RCC 7860 (cell line): ENCODE measurements at places on chromosomes 11 and 22.
A peak's percentile ranks its signal among the peaks of the same experiment; 100 is the strongest.

GRCh38 chr11:27295928-27296327 lies 67.1 kb downstream of the CCDC34 start:
- DNase-seq: no peak

GRCh38 chr11:12531681-12532080 lies 142.5 kb upstream of the TEAD1 start:
- no peak for DNase-seq

DNA sequence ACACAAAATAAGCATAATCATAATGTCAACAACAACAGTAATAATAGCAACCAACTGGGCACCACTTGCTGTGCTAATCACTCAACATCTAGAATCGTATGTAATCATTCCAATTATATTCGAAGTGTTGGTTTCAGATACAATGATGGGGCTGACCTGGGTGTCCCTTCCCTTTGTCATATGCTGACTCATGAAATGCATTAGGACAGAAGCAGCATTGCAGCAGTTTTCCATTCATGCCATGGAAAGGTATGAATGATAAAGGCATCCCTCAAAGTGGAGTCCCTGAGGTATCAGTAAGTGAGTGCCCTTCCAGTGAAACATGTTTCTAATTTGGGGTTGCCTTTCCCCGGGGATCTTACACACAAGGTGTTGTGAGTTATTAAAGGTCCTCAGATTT lies 46.3 kb upstream of the ANO3 start:
- no peak for DNase-seq

DNA sequence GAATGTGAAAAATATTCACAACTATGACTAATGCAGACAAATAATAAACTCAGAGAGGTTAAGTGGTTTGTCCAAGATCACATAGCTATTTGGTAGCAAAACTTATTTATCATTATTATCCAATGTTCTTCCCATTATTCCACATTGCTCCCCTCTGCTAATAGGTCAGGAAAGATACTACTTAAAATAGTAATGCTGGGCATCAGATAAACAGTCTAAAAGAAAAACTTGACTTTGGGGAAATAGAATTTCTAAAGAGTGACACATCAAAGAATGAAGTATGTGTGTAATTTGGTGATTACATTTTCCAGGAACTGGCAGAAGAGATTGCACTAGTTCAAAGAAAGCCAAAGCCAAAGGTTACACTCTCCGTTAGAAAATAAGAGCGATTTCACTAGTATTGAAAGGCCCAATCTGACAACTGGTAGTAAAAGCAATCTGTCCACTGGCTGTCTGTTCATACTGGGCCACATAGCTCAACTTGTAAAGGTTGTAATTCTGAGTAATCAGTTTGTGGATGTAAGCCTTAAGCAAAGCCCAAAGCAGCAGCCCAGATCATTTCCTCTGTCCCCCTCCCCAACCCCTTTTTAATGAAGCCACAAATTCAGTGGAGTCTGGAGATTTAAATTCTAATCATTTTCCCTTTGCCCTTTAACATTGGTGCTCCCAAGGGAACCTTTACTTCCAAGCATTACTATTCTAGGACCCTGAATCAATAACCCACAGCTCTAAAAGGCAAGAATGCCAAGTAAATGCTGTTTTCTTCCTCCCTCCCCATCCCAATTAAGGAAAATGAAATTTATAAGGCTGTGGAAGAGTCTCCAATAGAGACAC lies 283.5 kb downstream of the TTC28 start:
- DNase-seq: no peak

- no peak for DNase-seq
These were observed at the start of gene CTSF for GRCh38 chr11:66568124-66568916. TSS of gene CTSF (minus strand) at chr11:66568606. CDS start at chr11:66568486, 120 bp downstream.

DNA sequence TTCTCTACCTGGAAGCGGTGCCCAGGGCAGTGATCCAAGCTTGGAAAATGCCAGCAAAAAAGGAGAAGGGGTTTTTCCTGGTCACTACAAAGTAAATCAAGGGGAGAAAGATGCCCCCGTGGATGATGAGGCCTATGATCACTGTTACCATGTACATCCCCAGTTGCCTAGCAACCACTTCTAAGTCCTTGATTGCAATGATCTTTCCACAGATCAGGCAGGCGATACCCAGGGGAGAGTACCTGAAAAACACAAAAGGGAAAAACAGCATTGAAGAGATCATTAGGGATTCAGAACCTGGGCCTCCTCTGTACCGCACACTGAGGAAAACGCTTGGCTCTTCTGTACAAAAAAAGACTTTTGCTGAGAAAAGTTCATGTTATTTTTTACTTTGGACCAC lies 127.1 kb downstream of the SLC1A2 start:
- no peak for DNase-seq

- no peak for DNase-seq
These were observed 96.5 kb downstream of the CD44 start for GRCh38 chr11:35235498-35235897.

DNA sequence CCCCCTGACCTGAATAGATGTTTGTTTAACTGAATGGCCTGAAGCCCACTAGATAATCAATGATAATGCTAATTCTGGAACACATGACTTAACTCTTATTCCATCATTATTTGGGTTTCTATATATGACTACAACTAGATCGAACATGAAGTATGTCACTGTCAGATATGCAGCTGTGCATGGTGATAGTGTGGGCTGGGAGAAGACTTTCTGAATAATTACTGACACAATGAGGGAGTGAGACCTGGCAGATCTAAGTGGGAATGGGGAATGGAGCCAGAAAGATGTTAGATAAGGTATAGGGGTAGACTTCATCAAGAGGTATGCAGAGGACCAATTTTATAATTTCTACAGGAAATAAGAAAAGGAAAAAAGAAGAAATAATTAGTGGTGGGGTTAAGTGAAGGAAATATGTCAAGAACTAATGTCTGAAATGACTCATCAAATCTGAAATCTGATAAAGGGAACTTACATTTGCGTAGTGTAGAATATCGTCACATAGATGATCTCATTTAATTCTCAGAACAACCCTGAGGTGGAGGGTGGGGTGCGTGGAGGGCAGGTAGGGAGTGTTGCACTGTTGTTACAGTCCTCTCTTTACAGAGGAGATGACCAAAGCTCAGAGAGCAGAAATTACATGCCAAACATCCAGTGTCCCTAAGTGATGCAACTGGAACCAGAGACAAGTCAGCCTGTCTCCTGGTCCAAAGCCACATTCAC lies 68.2 kb upstream of the EED start:
- DNase-seq: no peak

DNA sequence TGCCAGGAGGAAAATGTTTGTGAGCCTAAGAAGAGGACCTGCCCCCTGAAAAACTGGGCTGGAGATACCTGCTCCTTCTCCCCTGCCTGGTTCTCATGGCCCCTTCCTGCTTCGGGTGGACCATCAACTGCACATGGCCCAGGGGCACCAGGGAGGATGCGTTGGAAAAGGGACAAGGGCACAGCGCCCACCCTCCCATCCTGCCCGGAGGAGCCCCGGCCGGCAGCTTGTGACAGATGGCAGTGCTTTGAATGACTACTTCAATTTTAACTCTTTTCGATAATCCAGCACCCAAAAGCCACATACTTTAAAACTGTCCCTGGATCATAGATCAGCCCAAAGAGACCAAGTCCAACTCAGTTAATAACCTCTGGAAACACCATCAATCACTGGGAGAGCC lies 135.8 kb upstream of the NECTIN1 start:
- no peak for DNase-seq

- peak; percentile 70 for DNase-seq
These were observed 549.1 kb downstream of the MN1 start for GRCh38 chr22:27252282-27253049.

DNA sequence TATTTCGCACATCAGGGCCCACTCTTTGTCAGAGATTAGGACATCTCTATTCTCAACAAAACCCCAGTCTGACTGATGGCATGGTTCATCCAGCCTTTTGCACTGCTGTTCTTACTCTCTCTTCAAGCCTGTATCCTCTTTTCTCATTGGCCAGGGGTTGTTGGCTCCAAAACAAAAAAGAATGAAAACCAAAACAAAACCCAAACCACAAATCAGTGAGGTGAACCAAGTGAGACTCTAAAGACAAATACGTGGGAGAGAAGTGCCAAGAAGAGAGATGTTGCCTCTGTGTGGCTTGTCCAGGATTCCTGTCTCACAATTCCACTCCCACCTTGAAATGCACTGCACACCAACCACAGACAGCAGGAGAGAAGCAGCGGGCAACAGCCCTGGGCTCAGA lies 278.9 kb upstream of the NARS2 start:
- DNase-seq: no peak

GRCh38 chr22:48320048-48320682 lies 1507.5 kb downstream of the BRD1 start:
- no peak for DNase-seq

GRCh38 chr22:41816241-41816640 lies 15.8 kb downstream of the CCDC134 start:
- no peak for DNase-seq

DNA sequence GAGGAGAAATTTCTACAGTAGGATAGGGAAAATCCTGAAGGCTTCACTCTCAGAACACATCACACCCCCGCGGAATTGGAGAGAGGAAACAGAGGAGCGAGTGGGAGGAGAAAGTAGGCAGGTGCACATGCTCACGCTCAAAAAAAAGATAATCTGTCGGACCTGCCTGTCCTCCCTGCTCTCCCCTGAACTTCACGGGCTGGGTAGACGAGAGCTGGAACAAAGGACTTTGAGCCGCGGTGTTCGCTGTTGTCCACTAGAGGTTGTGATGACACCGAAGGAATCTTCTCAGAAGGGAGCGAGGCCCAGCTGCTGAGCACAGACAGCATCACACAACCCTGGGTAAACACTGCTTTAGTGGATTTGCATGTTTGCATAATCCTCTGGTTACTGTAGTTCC lies 5.0 kb downstream of the SEZ6L start:
- no peak for DNase-seq

GRCh38 chr22:20044495-20045151 lies 23.7 kb downstream of the TANGO2 start:
- DNase-seq: no peak

DNA sequence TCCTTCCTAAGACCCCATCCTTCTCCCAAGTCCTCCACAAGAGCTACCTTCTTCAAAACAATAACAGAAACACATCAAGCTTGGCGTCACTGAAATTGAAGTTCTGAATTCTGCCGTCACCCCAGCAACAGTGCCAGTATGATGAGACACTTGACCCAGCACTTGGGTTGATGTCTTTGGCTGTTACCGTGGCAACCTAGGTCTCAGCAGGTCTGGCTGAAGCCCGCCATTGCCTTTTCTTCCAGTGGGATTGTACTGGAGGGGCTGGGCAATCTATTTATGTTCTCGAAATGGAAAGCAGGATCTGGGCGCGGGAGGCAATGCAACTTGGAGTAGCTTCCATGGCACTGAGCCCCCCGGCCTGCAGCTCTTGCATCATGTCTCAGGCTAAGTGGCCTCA lies 23.8 kb downstream of the NPTXR start:
- DNase-seq: no peak

DNA sequence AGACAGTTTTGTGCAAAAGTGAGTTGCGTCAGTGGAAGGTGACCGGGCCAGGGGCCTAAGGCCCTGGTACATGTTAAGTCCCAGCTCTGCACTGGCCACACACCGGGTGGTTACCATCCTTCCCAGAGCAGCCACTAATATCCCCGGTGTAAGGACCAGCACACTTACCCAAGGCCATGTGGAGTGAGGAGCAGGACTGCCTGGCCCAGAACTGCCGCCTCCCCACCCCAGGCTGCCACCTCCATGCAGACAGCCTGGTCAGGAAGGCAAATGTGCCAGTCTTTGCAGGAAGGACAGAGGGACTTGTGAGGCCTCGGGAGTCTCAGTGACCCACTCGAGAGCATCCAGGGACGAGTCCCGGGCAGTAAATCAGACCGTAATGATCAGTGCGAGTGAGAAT lies 102.9 kb downstream of the MORC2 start:
- no peak for DNase-seq

- DNase-seq: no peak
These were observed 110.6 kb downstream of the SGSM3 start for GRCh38 chr22:40480996-40481395.

DNA sequence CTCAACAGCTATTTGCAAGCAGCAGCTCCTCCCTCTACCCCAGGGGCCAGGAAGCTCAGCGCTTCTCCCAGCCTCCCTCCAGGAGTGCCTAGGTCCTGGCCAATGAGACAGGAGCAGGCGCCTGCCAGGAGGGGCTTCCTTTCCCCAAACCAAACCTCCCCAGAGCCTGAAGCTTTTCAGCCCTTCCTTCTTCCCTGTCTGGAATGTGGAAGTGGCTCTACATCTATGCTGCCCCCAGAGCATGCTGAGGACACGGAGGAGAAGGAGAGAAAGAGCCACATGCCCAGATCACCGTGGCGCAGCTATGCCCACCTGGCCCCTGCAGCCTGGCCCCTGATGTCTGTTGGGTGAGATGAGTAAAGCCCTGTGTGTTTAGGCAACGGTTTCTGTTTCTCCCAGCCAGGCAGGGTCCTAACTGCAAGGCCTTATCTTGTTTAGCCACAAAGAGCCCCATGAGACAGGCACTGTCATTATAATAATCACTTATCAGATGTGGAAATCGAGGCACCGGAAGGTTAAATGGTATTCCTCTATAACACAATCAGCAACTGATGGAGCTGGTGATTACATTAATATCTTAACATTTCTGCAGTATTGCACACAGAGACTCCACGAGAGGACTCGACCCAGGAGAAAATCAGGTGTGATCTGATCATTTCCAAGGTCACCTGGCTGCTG lies 315.8 kb downstream of the CTTN start:
- no peak for DNase-seq

- DNase-seq: no peak
These were observed 62.5 kb upstream of the SUSD2 start for GRCh38 chr22:24118689-24119384.

- DNase-seq: no peak
These were observed 43.7 kb downstream of the CD82 start for GRCh38 chr11:44608991-44609782.
